ENCODE measurements at places on chromosomes 2 and 18. TPM values are rescaled to one million over a fixed set of nuclear protein-coding genes. Genes with fewer than 3 reads are reported as not detected.

The ERFE gene
- 0.38 TPM for polyA plus RNA-seq

The KLHL30 gene
- polyA plus RNA-seq: 0.24 TPM

The SH2D6 gene
- 0.14 TPM for polyA plus RNA-seq

The COX7A2L gene
- polyA plus RNA-seq: 60.2 TPM

The RGPD4 gene
- polyA plus RNA-seq: not detected

The CFAP221 gene
- polyA plus RNA-seq: not detected

The ANKMY1 gene
- polyA plus RNA-seq: 16.2 TPM

The EVA1A gene
- polyA plus RNA-seq: 0.94 TPM

The LAMA3 gene
- polyA plus RNA-seq: 8.0 TPM

The CERKL gene
- not detected for polyA plus RNA-seq

The CDH19 gene
- polyA plus RNA-seq: 0.73 TPM

The LRRC30 gene
- not detected for polyA plus RNA-seq

The CD207 gene
- 0.94 TPM for polyA plus RNA-seq

The MARCO gene
- polyA plus RNA-seq: 0.18 TPM

The SMYD5 gene
- polyA plus RNA-seq: 12.6 TPM

The COL4A4 gene
- 0.10 TPM for polyA plus RNA-seq

The HEATR5B gene
- polyA plus RNA-seq: 7.7 TPM

The RAB6C gene
- 0.02 TPM for polyA plus RNA-seq

The COBLL1 gene
- polyA plus RNA-seq: 18.0 TPM
